ENCODE measurements at places on chromosomes 13 and 19.

DNA sequence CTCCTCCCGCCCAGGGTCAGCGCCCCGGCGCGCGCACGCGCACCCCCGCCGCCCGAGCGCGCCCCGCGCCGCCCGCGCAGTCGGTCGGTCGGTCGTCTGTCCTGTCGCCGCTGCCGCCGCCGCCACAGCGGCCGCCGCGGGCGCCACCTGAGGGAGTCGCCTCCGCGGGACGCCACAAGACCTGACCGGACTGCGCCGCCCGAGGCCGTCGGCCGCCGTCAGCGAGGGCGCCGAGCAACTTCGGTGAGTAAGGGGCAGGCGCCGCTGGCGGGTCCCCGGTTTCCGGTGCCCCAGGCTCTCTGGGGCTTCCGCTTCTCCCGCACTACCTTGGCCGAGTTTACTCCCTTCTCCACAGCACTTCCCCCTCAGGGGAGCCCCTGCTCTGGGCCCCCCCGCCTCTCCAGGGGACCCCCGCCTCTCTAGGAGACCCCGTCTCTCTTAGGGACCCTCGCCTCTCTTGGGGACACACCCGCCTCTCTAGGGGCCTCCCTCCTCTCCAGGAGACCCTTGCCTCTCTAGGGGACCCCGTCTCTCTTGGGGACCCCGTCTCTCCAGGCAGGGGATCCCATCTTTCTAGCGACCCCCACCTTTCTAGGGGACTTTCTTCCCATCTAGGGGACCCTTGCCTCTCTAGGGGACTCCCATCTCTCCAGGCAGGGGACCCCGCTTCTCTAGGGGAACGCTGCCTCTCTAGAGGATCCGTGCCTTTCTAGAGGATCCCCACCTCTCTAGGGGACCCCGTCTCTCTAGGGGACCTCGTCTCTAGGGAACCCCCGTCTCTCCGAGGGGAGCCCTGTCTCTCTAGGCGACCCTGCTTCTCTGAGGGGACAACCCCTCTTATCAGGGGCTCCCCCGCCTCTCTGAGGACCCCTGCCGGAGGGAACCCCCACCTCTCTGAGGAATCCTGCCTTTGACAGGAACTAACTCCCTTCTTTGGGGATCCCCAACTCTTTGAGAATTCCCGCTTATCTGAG lies 19.3 kb upstream of the GATAD2A start:
- no peak for DNase-seq

DNA sequence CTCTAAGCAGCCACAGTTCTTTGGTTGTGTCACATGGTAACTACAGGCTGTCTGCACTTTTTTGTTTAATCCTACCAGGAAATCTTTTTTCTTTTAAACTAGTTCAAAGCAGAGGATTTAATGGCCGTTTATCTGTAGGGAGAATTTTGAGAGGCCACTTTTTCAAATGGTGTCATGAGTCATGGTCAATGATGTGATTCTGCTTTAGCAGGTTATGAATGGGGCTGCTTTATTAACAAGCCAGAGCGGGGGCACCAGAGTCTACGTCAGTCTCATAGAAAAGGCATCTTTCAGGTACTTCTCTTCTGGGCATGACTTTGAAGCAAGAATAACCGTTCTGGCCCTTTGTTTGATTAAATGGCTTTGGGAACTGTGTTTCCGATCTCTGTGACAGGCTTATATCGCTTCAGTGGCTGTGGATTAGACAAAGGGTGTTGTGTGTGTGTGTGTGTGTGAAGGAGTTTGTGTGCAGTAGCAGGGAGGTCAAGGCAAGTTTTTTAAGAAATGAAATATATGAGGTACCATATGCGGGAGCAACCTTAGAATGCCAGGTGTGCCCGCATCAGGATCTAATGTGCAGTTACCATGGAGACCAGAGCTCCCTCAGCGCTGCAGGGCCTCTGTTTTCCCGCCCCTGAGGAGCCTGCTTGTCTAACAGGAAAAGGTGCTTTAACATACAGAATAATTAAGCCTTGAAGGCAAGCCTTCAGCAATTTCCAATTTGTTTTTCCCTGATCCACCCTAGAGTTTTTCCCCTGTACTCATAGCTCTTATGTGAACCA lies 120.5 kb downstream of the KATNAL1 start:
- no peak for DNase-seq

GRCh38 chr13:40656358-40656757 lies 10.1 kb downstream of the FOXO1 start:
- DNase-seq, result no peak

DNA sequence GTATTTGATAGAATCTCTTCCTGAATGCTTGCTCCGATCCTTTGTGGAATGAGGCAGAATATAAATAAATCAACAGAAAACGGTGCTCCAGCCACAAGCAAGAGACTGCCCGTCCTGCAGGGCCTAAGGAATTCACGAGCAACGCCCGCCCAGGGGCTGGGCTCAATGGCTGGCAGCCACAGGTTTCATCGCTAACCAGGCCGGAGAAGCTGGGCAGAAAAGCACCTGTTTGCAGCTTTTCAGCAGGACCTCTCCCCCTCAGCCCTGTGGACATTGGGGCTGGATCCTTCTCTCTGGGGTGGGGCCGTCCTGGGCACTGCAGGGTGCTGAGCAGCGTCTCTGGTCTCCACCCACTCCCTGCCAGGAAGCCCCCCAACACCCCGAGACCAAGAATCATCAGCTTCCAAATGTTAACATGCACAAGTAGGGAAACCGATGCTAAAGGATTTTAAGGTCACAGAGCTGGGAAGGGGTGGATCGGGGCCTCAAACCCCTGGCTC lies 102.5 kb downstream of the GADD45B start:
- no peak for DNase-seq

DNA sequence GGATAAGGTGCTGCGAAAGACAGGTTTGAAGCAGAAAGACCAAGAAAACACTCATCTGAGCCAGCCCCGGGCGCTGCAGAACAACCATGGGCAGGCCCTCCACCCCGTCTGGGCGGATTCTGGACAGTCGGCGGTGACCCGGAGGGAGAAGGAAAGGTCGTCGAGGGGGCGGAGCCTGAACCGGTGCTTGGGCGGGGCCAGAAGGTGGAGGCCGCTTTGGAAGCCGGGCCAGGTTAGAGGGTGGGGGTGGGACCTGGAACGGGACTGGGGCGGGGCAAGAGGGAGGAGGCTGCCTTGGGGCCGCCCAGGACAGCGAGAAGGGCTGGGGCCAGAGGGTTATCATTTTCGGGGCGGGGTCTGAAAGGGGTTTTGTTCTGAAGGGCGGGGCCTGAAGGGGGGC lies 5.0 kb upstream of the ZNF765 start:
- DNase-seq, result no peak

DNA sequence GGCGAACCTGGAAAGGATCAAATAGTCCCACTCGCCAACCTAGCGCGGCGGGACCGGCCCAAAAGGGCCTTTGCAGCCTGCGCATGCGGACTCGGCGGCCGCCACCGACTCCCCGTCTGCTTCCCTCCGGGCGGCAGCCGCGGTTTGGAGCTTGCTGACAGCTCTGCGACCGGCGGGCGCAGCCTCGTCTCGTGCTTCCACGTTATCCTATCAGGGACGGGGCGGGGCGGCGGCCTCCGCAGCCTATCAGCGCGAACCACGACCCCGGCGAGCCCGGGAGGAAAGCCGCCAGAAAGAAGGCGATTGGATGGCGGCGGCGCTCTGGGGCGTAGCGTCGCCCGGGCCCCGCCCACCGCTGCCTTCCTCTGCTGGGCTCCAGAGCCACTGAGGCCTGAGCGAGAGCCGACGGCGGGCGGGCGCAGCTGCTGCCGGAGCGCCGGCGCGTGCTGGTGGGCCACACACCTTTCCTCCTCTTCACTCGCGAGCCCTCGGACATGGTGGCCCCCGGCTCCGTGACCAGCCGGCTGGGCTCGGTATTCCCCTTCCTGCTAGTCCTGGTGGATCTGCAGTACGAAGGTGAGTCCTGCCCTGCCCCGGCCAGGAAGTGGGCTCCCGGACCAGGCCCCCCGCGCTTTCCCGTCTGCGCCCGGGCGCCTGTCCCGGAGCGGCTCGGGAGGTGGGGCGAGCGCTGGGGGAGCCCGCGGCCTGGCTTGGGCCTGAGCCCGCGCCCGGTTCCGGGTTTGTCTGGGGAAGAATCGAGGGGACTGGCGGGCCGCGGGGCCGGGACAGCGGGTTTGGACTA lies at the start of gene DNAJC3:
DNAJC3 (plus strand) TSS at position 378 of the 802 bp plus-strand sequence; CDS start at position 495, 117 bp downstream.
- DNase-seq, result peak; percentile 97
